ENCODE measurements at places on chromosomes 3 and 15.

GRCh38 chr3:64685800-64686445 is 1.9 kb downstream of the ADAMTS9 start:
- ATAC-seq, result no peak

GRCh38 chr15:26438718-26439117 is 334.1 kb downstream of the GABRB3 start:
- no peak for ATAC-seq

- no peak for ATAC-seq
Measured at GRCh38 chr15:48974882-48975281, 11.2 kb upstream of the SHC4 start.

DNA sequence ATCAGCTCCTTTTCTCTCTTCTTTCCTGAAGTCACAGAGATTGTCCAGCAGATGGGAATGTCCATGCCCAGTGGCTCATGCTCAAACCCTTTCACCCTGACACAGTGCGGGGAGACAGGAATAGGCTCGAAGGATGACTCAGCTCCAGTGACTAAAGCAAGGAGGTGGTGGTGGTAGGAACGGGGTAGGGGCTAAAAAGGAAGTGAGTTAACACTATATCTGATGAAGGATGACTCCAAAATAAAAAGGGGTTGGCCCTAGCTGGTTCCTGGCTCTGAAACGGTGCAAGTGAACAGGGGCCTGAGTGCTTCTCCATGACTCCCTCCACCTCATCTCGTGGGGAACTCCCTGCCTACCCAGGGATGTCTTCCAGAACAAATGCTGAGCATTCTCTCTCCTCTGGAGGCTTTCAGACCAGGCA is 167.4 kb upstream of the LPP start:
- peak; percentile 51 for ATAC-seq
